ENCODE measurements at places on chromosomes 16 and 17.

DNA sequence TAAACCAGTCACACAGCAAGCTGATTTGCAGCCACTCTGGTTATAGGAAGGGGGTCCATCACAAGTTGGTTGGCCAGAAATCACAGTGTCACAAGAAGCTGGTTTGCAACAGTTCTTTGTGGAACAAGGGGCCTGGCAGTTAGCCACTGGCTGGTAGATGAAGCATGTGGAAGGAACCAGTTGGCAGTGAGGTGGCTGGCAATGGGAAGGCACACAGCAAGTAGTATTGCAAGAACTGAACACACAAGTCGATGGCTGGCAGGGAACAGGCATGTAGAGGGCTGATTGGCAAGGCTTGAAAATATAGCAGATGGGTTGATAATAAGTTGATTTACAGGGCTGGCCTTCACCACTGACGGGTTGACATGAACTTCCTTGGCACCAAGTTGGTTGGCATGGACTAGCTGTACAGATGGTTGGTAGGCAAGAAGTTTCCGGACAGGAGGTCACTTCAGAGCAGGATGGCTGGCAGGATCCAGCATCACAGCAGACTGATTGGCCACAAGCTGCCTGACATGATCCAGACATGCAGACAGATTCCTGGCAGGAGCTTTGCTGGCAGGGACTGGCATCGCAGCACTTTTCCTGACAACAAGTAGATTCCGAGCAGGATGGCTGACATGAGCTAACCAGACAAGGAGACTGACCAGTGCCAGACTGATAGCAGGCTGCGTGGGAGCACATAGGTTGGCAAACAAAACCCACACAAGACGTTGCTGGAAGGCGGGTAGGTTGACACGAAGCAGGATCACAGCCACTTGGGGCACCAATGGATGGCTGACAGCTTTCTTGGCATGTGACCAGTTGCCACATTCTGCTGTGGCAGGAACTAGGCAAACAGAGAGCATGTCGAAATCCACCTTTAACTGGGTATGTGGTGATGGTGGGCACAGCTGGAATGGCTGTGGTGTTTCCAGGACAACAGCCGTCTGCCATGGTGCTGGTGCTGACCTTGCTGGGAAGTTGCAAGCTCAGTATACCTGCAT, at the start of gene KRTAP29-1:
KRTAP29-1 (minus strand) TSS at position 936 of the 986 bp plus-strand sequence; CDS start at position 936, 0 bp downstream.
- no peak for DNase-seq

DNA sequence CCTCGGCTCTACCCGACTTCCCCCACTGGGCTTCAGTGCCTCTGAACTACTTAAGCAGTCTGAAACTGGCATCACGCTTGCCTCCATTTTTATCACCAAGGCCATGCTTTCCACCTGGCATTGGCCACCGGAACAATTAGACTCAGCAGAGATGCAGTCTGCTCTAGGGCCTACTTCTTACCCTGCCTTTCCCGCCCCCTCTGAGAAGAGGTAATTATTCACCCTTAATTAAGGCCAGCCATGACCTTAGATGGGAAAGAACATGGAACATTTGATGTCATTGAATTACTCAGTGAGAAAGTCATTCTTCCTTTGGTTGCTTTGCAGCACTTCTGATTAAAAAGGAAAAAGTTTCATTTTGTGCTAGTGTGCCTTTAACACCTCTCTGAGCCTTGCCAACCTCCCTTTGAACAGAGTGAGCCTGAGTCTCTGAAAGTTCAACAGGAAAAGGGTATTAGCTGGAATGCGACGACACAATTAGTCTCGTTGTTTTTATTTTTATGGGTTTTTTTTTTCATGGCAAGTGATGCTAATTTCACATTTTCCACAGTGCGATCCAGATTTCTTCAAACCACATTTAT, 60.9 kb upstream of the TNRC6A start:
- DNase-seq, result no peak

- no peak for DNase-seq
These were observed 112.5 kb downstream of the SOCS1 start for GRCh38 chr16:11143372-11144035.

GRCh38 chr17:60989846-60990245, 312.2 kb downstream of the BCAS3 start:
- no peak for DNase-seq

DNA sequence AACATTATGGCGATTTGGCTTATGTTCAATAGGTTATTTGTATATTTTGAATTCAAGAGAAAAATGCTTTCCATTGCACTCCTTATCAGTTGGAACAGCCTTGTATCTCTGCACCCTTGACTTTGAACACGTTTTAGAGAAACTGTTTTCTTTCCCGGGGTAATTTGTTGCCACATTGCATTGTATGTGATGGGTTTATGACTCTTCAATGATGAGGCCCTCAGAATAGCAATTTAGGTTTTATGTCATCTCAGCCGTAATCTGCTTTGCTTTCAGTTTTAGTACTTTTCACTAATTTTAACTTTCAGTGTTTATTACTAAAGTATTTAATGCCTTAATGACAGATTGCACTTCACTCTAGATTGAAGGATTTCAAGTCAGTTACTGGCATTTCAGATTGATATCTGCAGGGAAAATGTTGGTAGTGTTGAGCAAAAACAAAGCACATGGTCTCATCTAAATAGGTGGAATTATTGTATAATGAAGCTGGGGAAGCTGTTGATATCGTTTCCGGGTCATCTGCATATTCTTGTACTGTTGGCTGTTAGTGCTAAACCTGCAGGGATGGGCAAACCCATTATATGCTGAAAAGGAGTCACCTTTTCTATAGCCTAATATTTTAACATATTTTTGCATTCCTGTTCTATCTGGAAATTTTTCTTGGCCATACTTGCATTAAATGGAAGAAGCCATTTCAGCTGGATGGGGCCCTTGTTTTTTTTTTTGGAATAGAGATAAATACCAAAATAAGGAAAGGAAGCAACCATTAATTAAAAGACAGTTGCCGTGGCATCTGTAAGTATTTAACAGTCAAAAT, 2.0 kb downstream of the LUC7L3 start:
- DNase-seq, result no peak

GRCh38 chr17:37067555-37068111, 118.9 kb downstream of the AATF start:
- DNase-seq, result no peak

- no peak for DNase-seq
These were observed 30.1 kb upstream of the GAA start for GRCh38 chr17:80071116-80071841.

DNA sequence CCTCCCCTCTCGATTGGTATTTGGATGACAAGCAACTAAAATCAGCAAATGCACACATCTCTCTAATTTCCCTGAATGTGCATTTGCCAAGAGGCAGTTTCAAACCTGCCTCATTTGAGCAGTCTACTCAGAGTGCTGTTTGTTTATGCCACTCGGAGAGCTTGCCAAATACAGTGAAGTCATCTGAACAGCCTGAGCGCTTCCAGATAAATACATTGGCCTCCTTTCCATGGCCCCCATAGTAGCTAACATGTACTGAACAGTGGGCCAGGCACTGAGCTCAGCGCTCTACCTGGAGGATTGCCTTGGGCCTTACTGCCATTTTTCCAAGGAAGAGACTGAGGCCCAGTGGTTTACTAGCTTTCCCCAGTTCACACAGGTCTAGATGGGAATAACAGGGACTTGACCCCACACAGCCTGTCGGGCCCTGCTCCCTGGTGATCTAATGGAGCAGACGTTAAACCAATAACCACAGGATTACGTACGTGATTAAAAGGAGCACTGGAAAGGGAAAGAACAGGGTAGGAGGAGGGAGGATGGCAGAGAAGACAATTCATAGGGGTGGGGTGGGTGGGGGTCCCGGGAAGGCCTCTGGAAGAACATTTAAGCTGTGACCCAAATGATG, 18.7 kb upstream of the ANKRD40CL start:
- no peak for DNase-seq

- no peak for DNase-seq
These were observed 413.4 kb downstream of the KCNJ2 start for GRCh38 chr17:70582777-70583176.

- peak; percentile 77 for DNase-seq
These were observed at the start of gene ANKRD40 for GRCh38 chr17:50707289-50708049. Gene ANKRD40, minus strand, starts transcription at chr17:50707914. Its CDS starts 260 bp downstream, at chr17:50707654.

DNA sequence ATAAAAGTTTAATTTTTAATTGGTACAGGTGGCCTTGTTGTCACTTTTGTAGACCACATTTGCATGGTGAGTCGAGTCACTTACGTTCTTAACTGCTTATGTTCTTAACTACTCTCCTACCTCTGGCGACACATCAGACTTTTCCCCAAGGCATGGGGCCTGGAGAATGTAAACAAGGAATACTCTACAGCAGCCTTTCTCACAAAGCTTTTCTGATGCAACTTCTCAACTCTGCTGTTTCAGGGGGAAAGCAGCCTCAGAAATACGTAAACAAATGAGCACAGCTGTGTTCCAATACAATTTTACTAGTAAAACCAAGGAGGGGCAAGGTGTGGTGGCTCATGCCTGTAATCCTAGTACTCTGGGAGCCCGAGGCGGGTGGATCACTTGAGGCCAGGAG, 6.9 kb downstream of the KARS1 start:
- no peak for DNase-seq

- DNase-seq, result no peak
These were observed 200.6 kb downstream of the FTO start for GRCh38 chr16:53904533-53904932.

DNA sequence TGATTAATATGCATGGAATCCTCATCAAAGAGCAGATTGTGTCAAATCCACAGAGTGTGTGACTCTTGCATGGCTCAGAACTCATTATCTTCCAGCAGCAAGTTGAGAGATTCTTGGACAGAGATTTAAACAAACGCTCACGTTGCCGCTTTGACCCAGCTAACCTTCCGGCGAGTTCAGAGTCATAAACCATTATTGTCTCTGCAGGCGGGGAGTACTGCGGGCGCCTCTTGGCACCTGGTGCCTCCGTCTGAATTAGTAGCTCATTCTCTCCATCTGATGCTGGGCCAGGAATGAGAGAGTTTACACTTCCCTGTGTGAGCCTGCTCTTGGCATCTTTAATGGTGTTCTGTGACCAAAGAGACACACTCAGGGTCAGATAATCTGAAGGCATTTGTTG, 138.6 kb upstream of the WSCD1 start:
- no peak for DNase-seq

GRCh38 chr16:11218604-11218962, 37.4 kb downstream of the SOCS1 start:
- no peak for DNase-seq

- DNase-seq, result no peak
These were observed 197.7 kb upstream of the CDH5 start for GRCh38 chr16:66168777-66169176.
